ENCODE measurements at places on chromosomes 6 and 20. TPM values are rescaled to one million over a fixed set of nuclear protein-coding genes. Genes with fewer than 3 reads are reported as not detected.
A peak's percentile ranks its signal among the peaks of the same experiment; 100 is the strongest.

- DNase-seq: peak; percentile 67
Measured at GRCh38 chr6:12289365-12289919, 719 bp upstream of the EDN1 start.

- no peak for DNase-seq
Measured at GRCh38 chr20:38859070-38859690, 53.7 kb downstream of the PPP1R16B start.

DNA sequence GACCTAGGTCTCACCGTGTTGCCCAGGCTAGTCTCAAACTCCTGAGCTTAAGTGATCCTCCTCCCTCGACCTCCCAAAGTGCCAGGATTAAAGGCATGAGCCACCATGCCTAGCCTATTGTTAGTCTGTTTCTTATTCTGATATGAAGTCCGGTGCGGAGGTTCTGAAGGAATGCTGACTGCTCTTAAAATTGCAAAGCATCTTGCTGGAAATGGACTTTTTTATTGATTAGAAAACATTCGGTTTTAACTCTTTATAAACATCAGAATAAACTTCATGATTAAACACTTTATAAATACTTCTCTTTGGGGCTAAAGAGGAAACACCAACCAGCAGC, 3.2 kb downstream of the TNFAIP3 start:
- no peak for DNase-seq

GRCh38 chr6:41518118-41518517, 28.1 kb upstream of the FOXP4 start:
- DNase-seq: no peak

DNA sequence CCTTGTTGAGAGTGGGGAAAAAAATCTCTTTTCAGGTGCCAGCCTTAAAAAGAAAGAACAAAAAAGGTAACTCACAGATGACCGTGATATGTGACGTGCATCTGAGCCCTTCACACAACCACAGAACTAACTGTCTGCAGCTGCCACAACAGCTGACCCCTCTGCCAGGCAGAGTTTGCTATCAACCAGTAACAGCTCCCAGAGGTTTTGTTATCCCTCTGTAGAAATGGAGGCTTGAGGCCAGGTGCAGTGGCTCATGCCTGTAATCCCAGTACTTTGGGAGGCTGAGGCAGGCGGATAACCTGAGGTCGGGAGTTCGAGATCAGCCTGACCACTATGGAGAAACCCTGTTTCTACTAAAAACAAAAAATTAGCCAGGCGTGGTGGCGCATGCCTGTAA, 42.8 kb downstream of the SLC52A3 start:
- DNase-seq: no peak

GRCh38 chr6:12751694-12752325, 35.2 kb downstream of the PHACTR1 start:
- peak; percentile 36 for DNase-seq

DNA sequence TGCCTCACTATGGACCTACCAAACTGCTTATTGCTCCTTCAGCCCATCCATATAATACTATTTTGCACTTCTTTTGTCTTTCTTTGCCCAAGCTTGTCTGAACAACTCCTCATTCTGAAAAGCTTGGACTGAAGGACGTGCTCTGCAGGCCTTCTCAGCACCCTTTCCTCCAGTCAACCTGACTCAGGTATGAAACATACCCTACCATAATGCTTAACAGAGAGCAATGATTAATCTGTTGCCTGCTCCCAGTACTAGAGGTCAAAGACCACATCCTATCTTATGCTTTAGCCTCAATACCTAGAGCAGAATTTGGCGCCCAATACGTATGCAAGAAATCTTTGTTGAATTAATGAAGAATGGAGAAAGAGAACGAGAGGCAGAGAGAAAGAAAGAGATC, 55.2 kb downstream of the ATXN1 start:
- DNase-seq: peak; percentile 18

DNA sequence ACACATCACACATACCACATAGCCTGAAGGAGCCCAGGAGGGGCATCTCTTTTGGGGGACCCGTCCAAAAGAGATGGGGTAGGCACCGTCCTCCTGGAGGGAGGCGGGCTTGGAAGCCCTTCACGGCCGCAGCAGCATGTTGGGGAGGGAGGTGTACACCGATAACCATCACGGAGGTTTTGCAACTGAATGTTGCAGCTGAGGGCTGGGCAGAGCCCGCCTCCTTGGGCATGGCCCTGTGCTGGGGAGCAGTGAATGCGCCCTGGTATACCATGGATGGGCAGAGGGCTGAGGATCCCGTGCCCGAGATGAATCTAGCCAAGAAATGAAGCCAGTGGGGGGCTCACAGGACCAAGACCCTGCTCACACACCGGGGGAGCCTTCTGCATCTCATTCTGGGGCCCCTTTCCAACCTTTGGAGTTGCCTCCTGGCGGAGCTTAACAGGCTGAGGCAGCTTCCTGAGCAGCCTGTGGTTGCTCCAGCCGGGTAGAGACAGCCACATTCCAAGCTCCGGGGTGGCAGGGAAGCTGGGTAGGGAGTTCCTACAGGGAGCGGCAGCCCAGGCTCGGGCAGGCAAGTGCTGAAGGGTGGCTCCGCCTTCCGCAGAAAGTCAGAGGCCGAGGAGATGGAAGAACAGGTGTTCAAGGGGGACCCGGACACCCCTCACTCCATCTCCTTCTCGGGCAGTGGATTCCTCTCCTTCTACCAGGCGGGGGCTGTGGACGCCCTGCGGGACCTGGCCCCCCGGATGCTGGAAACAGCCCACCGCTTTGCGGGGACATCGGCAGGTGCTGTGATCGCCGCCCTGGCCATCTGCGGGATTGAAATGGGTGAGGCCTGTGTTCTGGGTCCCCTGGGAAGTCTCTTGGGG, at the start of gene PNPLA1:
TSS of gene PNPLA1 (plus strand) at position 227 of the 872 bp plus-strand sequence. CDS start at position 627, 400 bp downstream.
- DNase-seq: no peak

DNA sequence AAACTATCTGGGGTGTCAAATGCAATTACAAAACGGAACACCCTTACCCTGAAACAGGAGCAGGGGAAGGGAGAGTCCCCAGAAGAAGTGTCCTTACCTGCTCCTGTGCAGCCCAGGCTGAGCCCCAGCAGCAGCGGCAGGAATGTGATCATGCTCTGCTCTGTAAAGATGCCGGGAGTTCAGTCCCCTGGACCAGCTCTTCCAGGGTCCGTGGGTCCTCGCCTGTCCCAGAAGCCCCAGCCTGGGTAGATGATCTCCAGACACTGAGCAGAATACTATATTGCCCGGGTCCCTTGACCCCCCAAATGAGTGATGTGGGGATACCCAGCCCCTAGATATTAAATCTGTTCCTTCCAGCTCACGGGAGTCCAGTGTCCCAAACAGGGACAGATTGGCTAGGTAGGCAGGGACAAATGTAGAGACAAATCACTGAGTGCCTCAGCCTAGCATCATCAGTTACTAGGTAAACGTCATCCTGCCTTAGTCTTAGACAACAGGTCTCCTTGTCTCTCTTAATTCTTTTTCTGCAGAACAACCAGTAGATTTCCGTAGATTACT, at the start of gene HLA-DMB:
TSS of gene HLA-DMB (minus strand) at position 373 of the 558 bp plus-strand sequence. CDS start at position 152, 221 bp downstream.
- DNase-seq: peak; percentile 93

- DNase-seq: no peak
Measured at GRCh38 chr6:45461486-45461885, 83.8 kb upstream of the SUPT3H start.

DNA sequence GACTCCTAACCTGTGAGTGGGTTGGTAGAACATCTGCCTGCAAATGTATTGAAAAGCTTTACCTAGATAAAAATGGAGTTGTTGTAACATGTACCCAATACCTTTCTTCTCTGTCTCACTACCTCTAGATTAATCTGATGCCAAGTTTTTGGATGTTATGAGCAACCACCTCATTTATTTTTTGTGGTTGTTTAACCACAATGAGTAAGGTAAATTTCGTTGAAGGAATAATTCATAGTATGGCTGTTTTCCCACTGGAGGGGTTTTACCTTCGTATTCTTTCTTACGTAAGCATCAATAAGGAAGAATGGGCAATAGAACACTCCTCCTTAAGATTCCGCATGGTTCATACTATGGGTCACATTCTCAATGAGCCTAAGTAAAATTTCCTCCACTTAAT, 165.4 kb downstream of the CDH26 start:
- DNase-seq: no peak

GRCh38 chr20:48999890-49000870, 45.9 kb upstream of the CSE1L start:
- DNase-seq: no peak

DNA sequence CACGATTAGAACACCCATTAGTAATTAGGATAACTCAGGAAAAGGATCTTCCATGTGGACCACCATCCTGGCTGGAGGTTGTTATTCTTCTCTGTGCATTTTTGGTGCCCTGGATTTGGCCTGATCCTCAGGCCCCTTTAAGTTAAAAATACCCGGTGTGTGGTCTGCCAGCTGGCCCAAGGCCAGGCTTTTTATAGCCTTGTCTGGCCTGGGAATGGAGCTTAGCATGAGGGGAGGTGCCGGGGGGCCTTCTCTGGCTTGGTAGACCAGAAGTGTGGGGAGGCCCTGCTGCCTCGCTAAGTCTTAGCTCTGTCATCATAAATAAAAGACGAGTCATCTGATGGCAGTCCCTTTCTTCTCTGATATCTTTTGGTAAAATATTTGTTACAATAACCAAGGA, 71.4 kb downstream of the ARID1B start:
- no peak for DNase-seq

DNA sequence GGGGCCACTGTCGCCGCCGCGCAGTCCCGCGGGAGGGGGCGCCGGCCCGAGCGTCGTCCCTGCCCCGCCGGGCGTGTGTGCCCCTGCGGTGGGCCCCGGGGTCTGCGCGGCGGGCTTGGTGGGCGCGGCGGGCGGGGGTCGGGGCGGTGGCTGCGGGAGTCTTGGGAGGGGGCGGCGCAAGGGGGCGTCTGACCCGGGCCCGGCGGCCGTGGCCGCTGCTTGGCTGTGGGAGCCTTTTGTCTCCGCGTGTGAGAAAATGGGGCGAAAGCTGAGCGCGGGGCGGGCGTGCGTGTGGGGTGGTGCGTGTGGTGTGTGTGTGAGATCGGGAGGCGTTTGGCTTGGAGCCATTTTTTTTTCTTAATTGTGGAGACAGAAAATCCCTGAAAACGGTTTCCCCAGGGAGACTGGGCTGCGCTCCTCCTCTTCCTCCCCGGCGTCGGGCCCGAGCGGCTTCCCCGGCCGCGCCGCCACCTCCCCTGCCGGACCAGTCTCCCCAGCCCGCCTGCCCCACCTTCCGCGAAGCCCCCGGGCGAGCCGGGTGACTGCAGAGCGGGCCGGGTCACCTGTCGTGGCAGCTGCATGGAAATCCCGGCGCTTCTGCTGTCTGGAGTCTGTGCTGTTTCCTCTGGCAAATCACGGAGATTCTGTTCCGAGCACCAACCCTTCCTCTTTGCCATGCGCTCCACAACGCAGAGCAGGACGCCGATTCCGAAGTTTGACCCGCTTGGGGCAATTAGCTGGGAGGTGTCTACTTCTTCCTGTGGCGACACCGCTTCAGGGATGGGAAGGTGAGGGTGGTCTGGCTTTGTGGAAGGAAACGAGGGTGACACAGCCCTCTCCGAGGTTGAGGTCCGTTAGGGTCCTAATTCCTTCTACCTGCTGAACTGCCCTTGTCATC, 64.4 kb downstream of the GTF2H5 start:
- DNase-seq: peak; percentile 54

- DNase-seq: peak; percentile 59
Measured at GRCh38 chr20:50913690-50914375, 17.4 kb downstream of the ADNP start.

DNA sequence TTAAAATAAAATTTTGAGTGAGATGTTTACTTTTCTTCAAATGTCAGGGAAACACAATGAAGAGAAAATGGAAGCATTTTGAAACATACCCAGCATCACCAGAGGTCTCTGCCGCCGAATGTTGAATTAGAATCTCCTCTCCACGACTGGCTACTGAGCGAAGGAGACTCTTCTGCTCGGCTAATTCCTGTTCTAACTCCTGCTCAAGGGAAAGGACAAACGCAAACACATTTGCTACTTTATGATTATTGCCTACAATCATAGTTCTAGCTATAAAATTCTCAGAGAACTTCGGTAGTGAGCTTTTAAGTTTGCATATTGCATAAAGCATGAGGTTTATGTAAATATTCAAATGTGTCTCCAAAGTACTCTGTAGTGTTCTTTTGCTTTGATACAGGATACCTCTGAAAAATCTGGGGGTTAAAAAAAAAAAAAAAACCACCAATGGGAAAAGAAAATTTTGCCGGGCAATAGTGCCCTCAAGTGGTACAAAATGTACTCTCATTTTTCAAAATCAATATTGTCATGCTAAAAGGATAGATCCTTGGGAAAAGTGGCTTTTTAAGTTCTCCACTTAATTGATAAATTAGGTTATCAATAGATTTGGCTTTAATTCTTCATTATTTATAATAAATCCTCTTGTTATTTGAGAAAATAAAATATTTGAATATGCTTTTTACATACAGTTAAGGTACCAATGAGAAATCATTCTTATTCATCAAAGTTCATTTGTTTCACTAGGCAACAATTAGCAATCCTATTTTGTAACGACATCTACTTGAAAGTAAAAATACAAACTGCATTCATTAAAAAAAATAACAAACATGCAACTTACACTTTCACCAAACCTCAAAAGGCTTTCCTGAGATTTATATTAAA, 369.0 kb downstream of the SYNE1 start:
- peak; percentile 10 for DNase-seq

GRCh38 chr20:62323146-62323979, 20.6 kb downstream of the ADRM1 start:
- no peak for DNase-seq

- no peak for DNase-seq
Measured at GRCh38 chr6:159351707-159352106, 182.5 kb downstream of the FNDC1 start.

- peak; percentile 40 for DNase-seq
Measured at GRCh38 chr6:87391334-87391733, 16.4 kb upstream of the CFAP206 start.

DNA sequence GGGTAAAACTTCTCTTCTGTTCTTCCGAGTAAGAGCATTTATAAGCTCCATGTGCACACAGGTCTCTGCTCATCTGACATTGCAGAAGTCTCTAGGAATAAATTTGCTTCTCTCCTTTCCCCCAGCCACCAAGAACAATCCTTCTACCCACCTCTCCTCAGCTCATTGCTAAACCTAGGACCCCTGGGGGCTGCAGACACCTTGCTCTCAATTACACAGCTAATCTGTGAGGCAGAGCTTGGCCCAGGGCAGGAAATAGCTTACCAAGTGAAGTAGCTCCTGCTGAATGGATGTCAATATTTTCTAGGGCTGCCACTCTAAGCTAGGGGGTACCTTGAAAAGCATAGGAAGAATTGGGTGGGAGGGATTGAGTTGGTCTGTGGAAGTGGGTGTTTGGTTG, 44.0 kb downstream of the EIF2S2 start:
- DNase-seq: no peak

Gene TOX2
- not detected for total RNA-seq

Gene OR2J3
- total RNA-seq: not detected

Gene CDKAL1
- total RNA-seq: 41.7 TPM

Gene ADAT2
- total RNA-seq: 6.9 TPM

Gene VNN1
- 2.2 TPM for total RNA-seq

Gene CDH26
- total RNA-seq: not detected

Gene C6orf52
- total RNA-seq: 1.4 TPM

Gene IPCEF1
- total RNA-seq: 1.7 TPM

Gene ARG1
- total RNA-seq: not detected
